ENCODE measurements at places on chromosomes 2 and 18.
A peak's percentile ranks its signal among the peaks of the same experiment; 100 is the strongest.

GRCh38 chr2:32715981-32716380, 88.1 kb downstream of the TTC27 start:
- DNase-seq, result no peak

DNA sequence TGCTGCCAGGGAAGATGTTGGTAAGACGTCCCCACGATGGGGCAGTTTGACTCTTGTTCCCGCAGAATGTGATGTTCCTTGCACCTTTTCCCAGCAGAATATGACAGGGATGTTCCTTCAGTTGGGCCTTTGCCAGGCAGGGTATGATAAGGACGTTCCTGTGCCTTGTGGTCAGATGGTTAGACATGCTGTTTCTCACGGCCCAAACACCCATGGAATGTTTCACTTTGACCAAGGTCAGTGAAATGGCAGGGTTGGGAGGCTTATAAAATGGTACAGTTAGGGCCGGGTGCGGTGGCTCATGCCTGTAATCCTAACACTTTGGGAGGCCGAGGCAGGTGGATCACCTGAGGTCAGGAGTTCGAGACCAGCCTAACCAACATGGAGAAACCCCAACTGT, 40.3 kb upstream of the YPEL5 start:
- no peak for DNase-seq

- DNase-seq, result no peak
Measured at GRCh38 chr2:129056959-129057317, 738.3 kb upstream of the HS6ST1 start.

DNA sequence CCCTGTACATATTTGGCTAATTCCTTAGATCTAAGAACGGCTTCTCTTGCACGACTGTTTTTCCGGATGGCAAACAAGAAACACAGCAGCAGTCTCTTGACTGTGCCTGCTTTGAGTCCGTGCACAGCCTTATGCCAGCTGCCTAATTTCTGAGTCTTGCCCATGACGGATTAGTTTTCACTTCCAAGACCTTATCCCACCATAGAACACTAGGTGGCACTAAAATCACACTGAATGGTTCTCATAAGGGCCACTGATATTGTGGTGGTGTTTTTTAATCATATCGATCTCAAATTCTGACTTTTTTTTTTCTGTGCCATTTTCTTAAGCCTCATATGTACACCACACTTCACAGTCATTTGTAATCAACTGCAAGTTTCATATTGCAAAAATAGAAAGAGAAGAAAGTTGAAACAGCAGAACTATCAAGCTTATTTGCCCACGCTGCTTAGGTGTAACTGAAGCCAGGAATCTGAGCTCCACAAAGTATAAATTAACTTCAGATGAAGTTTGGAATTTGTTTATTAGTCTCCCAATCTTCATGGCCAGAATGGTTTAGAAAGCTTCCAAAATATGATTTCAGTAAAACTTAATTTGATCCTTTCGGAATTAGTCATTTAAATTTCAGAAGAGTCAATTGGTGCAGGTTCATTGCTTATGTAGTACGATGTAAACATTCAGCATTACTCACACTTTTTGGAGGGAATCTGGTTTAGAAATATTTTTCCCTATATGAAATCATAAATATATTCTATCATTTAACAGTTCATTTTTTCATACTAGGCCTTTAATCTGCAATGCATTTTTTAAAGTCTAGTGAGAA, 45.5 kb upstream of the SCN7A start:
- DNase-seq, result peak; percentile 72

DNA sequence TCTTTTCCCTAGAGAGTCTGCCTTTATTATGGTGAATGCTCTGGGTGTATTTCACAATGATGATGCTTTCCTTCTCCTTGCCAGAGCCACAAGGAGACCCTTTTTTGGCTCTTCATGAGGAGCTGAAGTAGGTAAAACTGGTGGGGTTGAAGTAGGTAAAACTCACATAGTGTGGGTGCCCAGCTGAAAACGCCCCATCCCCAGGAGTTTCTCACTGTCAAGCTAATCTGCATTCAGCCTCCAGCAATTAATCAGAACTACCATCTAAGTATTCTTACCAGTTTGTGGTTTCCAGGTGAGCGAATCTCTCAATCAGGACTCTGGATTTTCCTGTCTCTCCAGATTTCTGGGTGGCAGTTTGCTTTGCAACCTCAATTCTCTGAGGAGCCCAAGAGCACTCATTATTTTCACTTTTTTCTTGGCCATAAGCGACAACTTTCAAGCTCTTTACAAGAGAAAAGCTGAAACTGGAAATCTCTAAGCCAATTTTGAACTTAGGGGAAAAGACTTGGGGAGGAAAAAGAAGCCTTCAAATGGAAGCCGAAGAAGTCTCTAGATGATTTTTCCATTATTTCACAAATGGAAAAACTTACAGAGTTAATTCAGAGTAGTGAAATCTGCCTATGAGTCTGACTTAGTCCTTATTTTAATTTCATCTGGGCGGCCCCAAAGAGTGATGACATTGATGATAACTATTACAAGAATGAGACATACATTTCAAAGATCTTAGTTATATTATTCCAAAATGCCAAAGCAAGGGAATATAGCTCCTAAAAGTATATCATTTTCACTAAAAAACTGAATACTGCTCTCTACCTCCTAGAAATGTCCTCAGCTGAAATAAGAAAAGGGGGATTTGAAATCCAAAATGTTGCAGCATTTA, 121.4 kb upstream of the MAP3K20 start:
- no peak for DNase-seq
